PC-3 (cell line): ENCODE measurements at places on chromosomes 12 and 14.
A peak's percentile ranks its signal among the peaks of the same experiment; 100 is the strongest.

DNA sequence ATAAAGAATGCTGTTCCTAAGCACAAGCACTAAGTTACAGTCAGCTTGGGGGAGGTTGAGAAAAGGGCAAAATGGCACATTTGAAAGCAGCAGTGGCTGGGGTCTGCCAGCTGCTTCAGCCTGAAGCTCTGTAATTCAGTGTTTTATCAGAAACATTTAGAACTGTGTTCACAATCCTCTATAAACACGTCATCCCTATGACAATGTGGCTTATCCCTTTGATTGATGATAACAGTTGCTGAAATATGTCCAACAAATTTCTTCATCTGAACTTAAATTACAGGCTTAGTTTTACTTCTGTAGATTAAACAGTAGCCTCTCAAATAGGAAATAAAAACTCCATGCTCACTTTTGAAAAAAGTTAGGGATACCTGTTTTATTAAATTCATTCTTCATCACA lies 108.8 kb downstream of the VEZT start:
- DNase-seq: peak; percentile 46

DNA sequence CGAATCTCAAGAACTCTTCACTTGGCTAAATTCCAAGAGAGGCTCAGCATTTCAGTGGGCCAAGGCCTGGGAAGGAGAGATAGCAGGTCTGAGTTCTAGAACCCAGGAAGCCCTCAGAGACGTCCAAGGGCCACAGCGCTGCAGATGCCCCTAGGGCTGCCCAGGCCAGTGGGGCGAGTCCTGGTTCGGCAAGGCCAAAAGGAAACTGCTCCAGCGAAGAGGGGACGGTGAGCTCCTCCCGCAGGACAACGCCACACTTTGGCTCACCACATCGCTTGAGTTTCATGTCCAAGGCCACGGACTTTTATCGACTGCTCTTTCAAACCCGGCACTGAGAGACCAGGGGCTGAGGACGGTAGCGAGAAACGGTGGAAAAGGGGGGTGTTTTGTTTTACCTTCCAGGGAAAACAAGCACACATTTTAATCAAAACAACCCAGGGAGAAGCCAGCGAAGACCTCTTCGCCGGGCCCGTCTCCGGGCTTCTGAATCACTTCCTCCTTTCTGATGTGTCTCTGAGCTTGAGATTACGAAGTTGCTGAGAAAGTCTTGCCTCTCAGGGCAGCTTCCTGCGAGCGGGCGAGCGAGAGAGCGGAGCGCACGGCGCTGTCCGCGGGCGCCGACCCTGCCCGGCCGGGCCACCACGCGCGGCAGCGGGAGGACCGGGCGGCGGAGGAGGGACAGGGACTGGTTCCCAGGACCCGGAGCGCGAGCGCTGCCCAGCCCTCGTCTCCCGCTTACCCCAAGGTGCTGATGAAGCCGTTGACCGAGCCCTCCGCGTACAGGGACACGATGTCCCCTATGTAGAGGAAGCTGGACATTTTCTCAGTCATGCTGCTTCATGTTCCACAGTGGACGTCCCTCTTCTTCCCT lies 808 bp downstream of the ITPR2 start:
- peak; percentile 87 for DNase-seq

DNA sequence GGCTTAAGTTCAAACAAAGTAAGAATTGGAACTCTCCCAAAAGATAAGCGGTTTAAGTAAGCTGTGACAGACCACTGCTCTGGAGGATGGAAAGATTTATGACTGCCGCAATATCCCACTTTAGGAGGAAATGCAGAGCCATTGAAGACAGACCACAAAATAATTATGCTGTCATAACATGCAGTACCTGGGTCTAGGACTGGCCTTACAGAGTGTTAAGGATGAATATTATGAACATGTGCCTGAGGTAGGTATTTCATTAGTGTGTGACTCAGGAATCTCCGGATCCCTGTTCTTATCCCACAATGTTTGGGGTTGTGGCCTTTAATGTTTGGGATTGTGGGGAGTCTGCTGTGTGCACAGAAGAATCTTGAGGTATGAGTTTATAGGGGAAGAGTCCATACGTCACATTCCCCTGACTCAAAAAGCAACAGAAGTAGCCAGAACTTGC lies 114.9 kb downstream of the SAMD4A start:
- DNase-seq: no peak

GRCh38 chr14:77378701-77379100 lies 1.5 kb downstream of the SAMD15 start:
- no peak for DNase-seq
